IPS DF 19.7 (cell line): ENCODE measurements at places on chromosomes 16 and 17.

GRCh38 chr17:69015631-69016030, 45.1 kb downstream of the ABCA9 start:
- DNase-seq = no peak

GRCh38 chr17:13601776-13602551, at the start of gene HS3ST3A1:
Gene HS3ST3A1 (minus strand): TSS chr17:13601929. CDS start chr17:13601129, 800 bp downstream.
- DNase-seq = peak; percentile 70

GRCh38 chr16:74320707-74321106, 24.1 kb downstream of the PSMD7 start:
- no peak for DNase-seq

- DNase-seq = no peak
These were observed 33.9 kb downstream of the NOS2 start for GRCh38 chr17:27766438-27766837.

GRCh38 chr16:56617212-56618085, 8.1 kb upstream of the MT1E start:
- no peak for DNase-seq

DNA sequence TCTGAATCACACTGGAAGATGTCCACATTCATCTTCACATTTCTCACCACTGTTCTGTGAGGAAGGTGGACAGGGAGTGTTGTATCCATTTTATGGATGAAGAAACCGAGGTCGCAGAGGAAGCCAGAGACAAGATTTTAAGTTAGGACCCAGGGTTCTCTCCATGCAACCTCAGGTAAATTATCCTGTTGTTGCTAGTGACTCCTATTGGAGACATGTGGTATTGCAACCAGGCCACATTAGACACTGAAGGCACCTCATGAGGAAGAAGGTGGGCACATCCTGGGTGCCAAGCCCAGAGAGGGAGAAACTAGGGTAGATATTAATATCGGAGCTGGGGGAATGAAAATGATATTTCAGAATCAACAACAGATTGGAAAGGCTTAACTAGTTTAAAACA, 8.5 kb upstream of the WNT9B start:
- DNase-seq = no peak

- peak; percentile 57 for DNase-seq
These were observed 3.5 kb downstream of the LIMD2 start for GRCh38 chr17:63696381-63696961.

DNA sequence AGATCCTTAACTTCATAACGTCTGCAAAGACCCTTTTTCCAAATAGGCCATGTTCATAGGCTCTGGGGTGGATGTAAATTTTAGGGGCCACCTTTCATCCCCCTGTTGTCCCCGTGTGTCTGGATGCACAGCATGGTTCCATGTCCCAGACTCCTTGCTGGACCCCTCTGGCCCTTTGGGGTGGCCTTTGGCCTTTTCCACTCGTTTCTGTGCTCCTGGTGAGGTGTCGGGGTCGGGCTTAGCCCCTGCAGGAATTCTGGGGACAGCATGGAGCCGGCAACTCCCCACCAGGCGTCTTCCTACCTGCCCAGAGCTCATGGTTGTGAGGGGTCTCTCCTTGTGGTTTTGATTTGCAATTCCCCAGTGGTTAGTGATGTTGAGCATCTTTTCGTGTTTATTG, 183.5 kb downstream of the SEC14L1 start:
- no peak for DNase-seq

DNA sequence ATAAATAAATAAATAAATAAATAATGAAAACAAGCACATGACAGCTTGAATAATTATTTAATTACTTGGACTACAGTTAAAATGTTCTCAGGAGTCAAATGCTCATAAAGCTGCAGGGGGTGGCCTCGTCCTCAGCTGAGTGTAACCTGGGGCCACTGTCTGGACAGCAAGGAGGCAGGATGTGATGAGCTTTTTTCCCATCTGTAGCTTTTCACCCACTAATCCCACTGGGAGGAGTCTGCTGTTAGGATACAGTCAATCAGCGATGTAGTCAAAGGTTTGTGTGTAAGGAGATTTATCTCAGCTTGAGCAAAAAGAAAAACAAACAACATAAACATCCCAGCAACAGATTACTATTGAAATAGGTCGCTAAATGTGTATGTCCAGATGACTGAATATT, 22.5 kb downstream of the ZCCHC14 start:
- no peak for DNase-seq

- no peak for DNase-seq
These were observed 9.4 kb upstream of the CPSF4L start for GRCh38 chr17:73271072-73271471.

DNA sequence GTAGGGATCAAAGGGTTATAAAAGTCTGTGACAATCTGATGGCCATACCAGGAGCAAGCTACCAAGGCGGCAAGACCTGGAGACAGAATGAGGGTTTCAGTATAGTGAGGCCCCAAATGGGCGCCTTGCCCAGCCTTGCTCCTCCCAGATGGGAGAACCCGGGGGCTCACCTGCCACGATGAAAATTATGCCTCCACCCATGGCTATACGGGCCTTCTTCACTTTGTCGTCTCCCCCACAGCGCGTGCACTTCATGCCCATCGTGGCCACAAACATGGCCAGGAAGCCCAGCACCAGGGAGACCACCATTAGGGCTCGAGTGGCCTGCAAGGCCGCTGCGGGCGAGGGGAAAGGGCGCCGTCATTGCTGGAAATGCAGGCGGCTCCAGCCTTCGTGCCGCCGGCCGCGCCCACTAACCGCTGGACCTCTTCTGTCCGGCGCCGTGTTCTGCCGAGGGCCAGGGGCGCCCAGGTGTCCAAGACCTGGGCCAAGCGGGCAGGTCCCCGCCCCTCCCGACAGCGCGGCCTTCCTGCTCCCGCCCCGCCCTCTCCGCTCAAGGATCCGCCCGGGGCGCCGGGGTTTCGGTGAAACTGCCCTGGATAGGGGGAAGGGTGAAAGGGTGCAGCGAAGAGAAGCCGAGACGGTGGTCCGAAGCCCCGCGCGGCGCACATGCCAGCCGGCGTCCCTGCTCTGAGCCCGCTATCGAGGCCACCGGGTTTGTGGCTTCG, 1.5 kb downstream of the CLDN7 start:
- DNase-seq = no peak

- peak; percentile 80 for DNase-seq
These were observed 4.7 kb downstream of the PPP1R1B start for GRCh38 chr17:39631403-39631802.

GRCh38 chr17:69607162-69607834, 192.8 kb downstream of the MAP2K6 start:
- peak; percentile 45 for DNase-seq

DNA sequence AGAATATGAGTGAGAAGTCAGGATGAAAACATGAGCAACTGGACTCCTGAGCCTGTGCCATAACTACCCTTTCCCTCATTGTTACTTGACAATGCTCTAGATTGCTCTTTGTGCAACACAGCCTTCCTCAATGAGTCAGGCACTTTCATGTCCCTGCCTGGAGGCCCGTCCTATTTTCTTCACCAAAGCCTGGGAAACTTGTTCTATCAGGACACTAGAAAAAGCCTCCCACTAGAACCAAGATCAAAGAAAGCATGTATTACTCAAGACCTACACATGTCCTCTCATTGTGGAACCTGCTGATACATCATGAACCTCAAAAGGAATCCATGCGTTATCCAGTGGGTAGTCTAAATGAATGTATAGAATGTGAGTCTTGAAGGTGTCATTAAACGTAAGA, 624.5 kb downstream of the TOX3 start:
- no peak for DNase-seq

- DNase-seq = no peak
These were observed 10.8 kb downstream of the EMP2 start for GRCh38 chr16:10569621-10570020.

DNA sequence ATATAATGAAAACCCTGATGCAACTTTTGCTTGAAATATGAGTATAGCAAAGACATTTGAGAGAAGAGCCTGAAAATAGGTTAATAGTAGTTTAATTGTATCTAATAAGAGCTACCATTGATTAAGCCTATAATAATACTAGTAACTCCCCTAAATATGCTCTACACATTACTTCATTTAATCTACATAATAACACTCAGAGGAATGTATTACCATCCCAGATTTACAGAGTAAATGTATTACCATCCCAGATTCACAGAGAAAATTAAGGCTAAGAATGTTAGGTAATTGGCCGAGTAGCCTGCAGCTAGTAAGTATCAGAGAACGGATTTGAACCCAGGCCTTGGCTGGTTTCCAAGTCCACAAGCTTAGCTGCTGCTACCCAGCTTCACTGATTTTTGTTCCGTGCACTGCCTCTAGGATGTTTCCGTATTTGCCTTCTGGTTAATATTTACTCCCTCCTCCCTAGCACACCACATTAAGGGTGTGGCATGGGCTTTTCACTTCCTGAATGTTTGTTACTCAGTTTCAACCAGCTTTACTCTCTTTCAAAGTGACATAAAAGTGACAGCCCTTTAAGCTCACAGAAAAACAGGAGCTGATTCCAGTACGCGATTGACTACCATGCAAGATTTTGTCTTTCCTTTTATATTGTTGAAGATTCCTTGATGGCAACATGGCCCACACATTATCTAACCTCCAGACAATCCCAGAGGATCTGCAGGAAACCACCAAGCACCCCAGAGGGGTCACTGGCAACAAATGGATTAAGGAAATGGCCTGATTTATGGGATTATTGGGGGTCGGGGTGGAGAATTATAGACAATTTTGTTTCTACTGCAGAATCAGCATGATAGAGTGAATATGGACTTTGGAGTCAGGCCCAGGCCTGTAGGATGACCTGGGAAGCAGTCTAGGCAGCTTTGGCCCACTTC, 26.7 kb upstream of the TOX3 start:
- no peak for DNase-seq

GRCh38 chr17:7313890-7314718, 1.1 kb downstream of the GPS2 start:
- no peak for DNase-seq

- DNase-seq = no peak
These were observed 52.7 kb downstream of the SREBF1 start for GRCh38 chr17:17783825-17784656.

DNA sequence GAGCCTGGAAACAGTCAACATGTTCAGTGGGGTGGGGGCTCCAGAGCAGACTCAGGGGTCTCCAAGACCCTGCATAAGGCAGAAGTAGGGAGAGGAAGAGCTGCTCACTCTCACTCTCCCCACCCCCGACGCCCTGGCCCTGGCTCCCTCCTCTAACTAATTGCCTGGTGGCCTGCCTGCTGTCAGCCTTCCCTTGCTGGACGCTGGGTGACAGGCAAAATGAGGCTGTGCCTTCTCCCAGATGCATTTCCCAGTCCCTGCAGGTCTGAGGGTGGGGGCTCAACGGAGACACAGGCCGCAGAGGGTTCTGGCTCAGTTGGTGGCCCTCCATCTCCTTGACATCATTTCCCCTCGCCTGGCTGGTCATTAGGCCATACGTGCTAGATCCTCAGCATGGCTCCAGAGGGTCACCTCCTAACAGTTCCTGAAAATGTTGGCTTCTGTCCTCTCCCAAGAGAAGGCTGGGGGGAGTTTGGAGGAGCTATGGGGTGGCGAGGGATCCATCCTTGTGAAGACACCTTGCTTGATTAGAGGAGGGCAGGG, 1.4 kb downstream of the FMNL1 start:
- DNase-seq = no peak
